Stimulated activated CD4-positive, alpha-beta T cell treated with anti-CD3 and anti-CD28 coated beads, Interleukin-2, amount 100 ng/mL, for 4 hours (primary cell): ENCODE measurements at places on chromosomes 3 and 15.

- no peak for DNase-seq
These were observed 15.3 kb upstream of the STRIT1 start for GRCh38 chr3:155308831-155309230.

GRCh38 chr3:77139624-77140023 lies 99.7 kb downstream of the ROBO2 start:
- DNase-seq, result no peak

DNA sequence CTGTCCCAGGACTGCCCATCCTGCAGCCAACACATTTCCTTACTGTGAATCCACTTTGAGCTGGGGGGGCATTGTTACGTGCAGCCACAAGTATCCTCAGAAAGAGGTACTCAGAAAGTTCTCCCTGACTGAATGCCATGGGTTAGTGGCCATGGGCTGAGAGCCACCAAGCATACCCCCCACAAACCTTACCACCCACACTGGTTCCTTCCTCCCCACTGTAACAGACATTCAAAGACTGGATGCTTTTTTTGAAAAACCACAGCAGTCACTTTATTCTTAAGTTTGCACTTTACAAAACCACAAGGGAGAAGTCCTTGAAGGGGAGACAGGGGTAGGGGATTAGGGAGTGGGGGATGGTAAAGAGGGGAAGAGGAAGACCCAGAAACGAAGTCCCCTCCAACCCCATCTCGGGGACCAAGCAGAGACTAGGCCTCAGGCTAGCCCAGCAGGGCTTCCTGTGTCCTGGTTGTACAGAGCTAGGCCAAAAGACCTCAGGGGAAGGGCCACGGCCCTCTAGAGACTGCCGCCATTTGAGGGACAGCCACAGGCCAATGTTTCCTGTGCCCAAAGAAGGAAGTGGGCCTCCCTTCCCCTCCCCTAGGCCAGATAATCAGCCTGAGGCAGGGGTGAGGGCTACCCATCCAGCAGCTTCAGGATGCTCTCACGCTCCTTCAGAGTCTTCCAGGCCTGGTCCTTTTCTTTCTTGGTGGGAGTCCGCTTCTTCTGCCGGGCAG lies 10.1 kb upstream of the CAMK1 start:
- DNase-seq, result no peak

DNA sequence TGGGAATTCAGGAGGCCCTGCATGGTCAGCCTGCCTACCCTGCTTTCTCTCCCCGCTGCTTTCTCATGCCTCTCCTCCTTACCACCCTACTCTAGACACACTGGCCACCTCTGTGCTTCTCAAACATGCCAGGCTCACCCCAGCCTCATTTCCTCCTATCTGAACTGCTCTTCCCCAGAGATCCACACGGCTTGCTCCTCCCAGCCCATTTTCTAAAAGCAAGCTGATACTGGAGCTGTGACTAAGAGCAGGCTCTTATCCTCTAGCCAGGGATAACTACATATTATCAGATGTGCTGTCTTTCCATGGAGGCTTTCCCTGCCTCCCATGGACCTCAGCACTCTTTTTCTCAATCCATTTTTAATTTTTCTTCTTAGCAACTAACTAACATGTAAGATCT lies 85.9 kb downstream of the BOC start:
- DNase-seq, result no peak

DNA sequence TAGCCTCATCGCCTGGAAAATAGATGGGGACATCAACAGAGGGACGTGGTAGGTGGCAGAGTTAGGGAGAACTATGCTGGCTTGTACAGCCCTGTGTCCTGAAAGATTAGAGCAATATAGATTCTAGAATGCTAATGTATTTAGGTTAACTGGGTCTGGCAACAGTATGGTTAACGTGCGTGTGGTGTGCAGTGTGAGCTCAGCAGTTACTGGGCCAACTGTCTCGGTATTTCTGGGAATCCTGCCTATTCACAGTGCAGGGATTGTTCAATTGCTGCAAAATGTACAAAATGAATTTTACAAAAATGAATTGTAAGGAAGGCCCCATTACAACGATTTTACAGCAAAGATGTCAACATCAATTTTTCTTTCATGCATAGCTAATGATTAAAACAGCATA lies 20.6 kb downstream of the MEIS2 start:
- DNase-seq, result no peak

DNA sequence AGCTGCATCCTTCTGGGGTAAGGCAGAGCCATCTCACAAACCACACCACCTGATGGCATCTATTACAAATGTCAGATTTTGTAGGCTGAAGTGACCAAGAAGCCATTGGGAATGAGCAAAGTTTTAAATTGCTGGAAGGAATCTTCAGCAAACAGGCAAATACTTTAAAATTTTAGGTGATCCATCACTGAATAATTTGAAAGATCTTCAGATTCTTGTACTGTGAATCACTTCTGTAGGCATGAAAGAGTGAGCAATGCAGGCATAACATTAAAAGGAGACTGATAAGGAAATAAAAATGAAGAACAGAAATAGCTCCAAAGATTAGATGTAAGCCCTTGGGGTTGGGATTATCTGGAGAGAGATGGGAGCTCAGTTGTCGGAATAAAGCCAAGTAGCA lies 36.0 kb upstream of the ALDH1L1 start:
- DNase-seq, result no peak

- DNase-seq, result no peak
These were observed 386.5 kb downstream of the SHQ1 start for GRCh38 chr3:72461787-72462186.

- DNase-seq, result no peak
These were observed 128.1 kb upstream of the ADPGK start for GRCh38 chr15:72911626-72912025.
